HAP-1 (cell line): ENCODE measurements at places on chromosomes 1 and 21.

DNA sequence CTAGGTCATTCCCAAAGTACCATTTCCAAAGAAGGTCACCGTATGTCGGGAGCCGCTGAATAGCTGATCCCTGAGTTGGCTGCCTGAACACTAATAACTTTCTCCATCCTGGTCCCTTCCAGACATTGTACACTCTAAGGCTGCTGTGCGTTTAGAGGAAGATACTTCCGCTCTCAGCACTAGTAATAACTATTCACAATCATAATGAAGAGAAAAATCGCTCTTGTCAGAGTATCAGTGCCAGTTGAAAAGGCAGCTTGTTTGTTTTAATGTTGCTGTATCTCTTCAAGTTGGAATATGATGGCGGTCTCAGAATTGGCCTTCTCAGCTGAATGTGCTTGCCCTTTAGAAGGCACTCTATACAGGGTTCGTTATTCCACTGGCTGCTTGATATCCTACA lies 43.5 kb downstream of the TGFB2 start:
- DNase-seq, result no peak

- no peak for DNase-seq
Observed at GRCh38 chr1:75130865-75131564, 3.2 kb upstream of the LHX8 start.

DNA sequence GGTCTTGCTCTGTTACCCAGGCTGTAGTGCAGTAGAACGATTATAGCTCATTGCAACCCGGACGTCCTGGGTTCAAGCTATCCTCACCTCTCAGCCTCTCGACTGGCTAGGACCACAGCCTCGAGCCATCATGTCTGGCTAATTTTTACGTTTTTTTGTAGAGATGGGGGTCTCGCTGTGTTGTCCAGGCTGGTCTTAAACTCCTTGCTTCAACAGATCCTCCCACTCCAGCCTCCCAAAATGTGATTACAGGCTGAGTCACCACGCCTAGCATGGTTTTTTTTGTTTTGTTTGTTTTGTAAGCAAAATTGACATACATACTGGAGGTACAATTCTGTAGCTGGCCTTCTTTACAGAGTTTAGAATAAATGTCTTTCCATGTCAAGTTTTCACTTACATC lies 994 bp upstream of the LAMTOR5 start:
- no peak for DNase-seq

- no peak for DNase-seq
Observed at GRCh38 chr1:81380436-81380835, 420.3 kb upstream of the ADGRL2 start.

DNA sequence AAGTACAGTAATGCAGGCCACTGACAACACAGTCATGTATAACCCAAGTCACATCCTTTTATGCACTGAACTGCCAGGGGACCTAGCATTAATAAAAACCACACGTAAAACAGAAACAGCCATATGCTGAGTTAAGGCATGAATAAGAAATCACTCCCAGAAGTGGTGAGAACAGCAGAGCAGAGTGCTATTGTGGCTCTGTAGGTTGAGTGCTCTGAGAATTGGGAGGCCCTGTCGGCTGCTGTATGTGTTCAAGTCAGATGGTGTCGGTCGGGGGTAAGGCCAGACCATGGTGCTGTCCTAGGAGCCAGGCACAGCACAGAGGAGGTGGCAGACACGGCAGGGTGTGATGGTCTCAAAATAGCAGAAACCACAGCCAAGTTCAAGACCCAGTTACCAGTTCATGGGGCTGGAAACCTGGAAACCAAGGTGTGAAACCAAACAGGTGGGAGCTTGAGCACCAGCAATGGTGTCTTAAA lies 126.6 kb upstream of the COA6 start:
- DNase-seq, result no peak

- DNase-seq, result no peak
Observed at GRCh38 chr1:180524915-180525714, 22.7 kb upstream of the ACBD6 start.

DNA sequence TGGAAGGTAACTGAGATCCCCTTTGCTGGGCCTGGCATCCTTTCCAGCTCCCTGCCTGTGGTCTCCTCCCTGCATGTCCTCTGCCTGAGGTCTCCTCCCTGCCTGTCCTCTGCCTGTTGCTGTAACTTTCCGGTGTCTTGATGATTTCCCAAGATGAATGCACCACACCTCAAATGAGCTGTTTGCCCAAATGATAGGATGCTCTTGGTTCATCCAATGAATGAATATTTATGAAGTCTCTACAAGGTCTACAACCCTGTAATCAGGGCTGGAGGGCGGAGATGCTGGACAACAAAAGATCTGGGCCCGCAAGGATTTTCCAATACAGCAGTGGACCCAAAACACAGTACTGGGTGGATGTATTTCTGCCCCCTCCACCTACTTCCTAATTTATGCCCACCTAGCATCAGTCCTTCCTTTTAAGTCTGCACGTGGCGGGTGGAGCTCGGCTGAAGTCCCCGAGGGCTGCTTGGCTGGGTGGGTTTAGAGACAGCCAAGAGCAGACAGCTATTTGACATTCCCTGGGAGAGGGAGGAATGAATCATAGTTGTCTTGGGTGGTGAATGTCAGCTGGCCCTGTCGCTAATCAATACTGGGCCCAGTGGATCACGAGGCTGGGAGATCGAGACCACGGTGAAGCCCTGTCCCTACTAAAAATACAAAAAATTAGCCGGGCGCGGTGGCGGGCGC lies 60.3 kb upstream of the GRHL3 start:
- DNase-seq, result no peak

- DNase-seq, result no peak
Observed at GRCh38 chr21:42047821-42048613, 23.1 kb upstream of the UMODL1 start.

GRCh38 chr1:198175423-198176170 lies 18.8 kb downstream of the NEK7 start:
- no peak for DNase-seq

GRCh38 chr1:38000529-38001455 lies 4.5 kb downstream of the FHL3 start:
- DNase-seq, result no peak

GRCh38 chr1:19942657-19943056 lies 19.2 kb upstream of the PLA2G2E start:
- no peak for DNase-seq

DNA sequence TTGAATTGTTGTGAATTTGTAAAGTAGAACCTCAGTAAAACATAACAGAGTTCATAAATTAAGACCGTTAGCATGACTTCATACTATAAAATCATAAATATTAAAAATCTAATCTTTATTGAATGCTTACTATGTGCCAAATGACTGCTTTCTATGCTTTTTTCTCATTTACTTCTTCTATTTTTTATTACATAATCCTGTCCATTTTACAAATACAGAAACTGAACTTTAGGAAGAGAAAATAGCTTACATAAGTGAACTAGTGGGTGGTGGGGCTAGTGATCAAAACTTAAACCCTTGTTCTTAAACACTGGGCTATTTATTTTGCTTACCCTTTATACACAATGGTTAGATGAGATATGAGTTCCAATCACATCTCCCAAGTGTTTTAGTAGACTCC lies 122.3 kb downstream of the ZC3H11B start:
- no peak for DNase-seq

- no peak for DNase-seq
Observed at GRCh38 chr1:224734261-224734935, 118.3 kb downstream of the CNIH3 start.

DNA sequence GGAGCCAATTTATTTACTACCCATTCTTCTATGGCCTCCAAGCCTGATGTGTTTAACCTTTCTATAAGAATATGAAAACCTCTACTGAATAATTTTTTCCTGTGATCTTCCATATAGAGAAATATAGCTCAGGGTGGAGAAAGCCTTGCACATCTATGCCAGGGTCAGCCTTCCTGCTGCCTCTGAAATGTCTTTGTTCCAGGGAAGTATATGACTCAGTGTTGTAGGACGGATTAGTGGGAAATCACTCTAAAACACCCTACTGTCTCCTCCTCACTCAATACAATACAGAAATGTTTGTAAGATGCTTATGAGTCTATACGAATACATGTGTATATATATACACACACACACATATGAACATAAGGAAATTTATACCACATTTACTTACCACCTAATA lies 1044.9 kb downstream of the BRINP3 start:
- DNase-seq, result no peak

DNA sequence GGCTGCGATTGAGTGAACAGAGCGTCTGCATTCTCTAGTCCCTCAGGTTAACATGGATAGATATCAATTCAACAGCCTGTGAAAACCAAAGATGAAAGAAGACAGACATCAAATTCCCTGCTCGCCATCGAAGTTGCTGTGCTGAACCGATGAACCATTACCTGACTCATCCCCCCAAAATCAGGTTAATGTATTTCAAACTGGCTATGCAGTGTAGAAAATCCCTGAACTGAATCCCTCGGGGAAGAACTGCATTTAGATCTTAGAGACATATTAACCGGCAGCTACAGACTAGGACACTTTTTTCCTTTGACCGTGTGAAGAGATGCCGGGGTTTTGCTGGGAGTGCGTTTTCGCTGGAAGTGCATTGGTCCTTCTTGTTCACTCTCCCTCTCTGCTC lies 213.2 kb upstream of the KIAA0040 start:
- DNase-seq, result no peak

GRCh38 chr1:5634893-5635292 lies 357.3 kb downstream of the NPHP4 start:
- DNase-seq, result no peak

GRCh38 chr1:194795917-194796593 lies 1609.6 kb upstream of the B3GALT2 start:
- DNase-seq, result no peak

- DNase-seq, result no peak
Observed at GRCh38 chr1:46613661-46614603, 2.7 kb downstream of the MOB3C start.

- DNase-seq, result no peak
Observed at GRCh38 chr1:223460566-223461189, 67.5 kb downstream of the CCDC185 start.

GRCh38 chr1:47388891-47389238 lies 27.2 kb upstream of the FOXE3 start:
- DNase-seq, result peak; percentile 82

GRCh38 chr1:205061665-205062069 lies 18.7 kb downstream of the CNTN2 start:
- peak; percentile 90 for DNase-seq

DNA sequence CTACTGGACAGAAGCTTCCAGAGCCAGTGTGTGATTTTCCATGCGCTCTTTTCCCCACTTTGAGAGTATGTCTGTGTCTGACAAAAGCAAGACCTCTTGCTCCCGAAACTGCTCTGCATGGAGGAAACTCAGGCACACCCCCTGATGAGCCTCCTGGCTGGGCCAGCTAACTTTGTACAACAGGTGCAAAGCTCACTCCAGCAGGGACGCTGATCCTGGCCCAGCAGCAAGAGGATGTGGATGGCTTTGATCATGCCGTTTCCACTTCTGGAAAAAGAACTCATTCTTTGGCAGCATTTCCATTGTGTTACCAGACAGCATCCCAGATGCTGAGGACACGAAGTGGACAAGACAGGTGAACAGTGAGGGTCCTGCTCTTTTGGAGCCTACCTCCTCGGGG lies 103.1 kb downstream of the TLR5 start:
- no peak for DNase-seq

- DNase-seq, result no peak
Observed at GRCh38 chr1:195876792-195877191, 731.4 kb downstream of the KCNT2 start.

DNA sequence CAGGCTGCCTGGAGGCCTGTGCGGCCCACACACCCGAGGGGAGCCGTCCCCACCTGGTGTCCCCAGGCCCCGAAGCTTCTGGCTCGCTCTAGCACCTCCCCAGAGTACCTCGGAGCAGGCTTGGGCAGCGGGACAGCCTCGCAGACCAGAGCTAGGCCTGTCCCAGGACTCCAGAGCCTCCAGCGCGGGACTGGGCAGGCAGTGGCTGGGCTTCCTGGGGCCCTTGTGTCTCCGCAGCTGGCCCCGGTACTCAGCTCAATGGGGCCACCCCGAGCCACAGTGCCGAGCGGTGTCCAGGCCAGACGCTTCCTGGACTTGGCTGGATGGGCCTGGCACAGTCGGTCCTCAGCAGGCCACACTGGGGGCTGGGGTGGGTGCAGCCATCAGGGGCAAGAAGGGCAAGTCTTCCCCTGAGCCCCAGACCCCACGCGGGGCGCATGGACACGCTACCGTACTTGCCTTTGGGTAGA lies 4.9 kb downstream of the SCNN1D start:
- DNase-seq, result no peak

DNA sequence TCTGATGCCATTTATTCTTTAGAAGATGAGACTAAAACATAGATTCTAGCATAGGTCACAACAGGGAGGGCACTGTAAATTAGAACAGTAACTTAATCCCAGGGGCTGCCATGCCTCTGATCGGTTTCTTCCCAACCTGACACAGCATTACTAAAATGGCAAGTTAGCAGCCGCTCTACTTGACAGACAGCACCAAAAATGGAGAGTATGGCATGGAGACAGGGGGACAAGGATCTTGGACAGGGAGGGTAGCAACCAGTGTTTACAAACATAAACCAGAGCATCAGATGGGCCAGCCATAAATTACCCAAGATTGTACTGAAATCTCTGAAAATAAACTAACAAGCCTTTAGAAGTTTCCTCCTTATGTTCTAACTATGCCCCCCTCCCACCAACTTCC lies 5.9 kb downstream of the DUSP10 start:
- no peak for DNase-seq

- no peak for DNase-seq
Observed at GRCh38 chr1:93595743-93596142, 85.9 kb downstream of the BCAR3 start.

DNA sequence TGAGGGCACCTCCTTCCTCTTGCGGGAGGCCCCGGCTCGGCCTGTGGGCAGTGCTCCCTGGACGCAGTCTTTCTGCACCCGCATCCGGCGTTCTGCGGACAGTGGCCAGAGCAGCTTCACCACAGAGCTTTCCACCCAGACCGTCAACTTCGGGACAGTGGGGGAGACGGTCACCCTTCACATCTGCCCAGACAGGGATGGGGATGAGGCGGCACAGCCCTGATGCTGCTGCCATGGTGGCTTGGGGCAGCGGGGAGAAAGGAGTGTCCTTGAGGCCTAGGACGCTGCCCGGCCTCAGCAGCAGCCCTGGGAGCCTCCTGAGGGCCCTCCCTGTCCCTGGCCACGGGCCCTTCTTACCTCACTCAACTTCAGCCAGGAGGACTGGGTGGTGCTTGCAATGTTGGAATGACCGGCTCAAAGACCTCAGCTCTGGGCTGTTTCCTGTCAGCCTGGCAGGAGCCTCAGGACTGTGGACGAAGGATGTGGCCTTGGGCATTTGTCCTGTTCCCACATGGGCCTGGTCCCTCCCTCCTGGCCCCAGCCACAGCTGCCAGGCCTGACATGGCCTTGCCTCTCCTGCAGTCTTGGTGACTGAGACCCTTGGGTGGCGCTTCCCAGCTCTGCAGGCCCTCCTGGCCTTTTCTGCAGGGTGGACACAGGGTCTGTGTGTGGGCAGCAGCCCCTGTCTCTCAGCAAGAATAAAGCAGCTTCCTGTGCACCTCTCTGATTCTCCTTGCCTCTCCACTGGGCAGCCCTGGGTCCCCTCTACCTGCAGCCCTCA lies 45.9 kb downstream of the TRIM11 start:
- DNase-seq, result no peak
